ENCODE measurements at places on chromosomes 7 and 10.

GRCh38 chr7:21893401-21893800, 52.3 kb downstream of the CDCA7L start:
- no peak for DNase-seq

GRCh38 chr7:48042216-48042615, 6.9 kb downstream of the C7orf57 start:
- DNase-seq = no peak

DNA sequence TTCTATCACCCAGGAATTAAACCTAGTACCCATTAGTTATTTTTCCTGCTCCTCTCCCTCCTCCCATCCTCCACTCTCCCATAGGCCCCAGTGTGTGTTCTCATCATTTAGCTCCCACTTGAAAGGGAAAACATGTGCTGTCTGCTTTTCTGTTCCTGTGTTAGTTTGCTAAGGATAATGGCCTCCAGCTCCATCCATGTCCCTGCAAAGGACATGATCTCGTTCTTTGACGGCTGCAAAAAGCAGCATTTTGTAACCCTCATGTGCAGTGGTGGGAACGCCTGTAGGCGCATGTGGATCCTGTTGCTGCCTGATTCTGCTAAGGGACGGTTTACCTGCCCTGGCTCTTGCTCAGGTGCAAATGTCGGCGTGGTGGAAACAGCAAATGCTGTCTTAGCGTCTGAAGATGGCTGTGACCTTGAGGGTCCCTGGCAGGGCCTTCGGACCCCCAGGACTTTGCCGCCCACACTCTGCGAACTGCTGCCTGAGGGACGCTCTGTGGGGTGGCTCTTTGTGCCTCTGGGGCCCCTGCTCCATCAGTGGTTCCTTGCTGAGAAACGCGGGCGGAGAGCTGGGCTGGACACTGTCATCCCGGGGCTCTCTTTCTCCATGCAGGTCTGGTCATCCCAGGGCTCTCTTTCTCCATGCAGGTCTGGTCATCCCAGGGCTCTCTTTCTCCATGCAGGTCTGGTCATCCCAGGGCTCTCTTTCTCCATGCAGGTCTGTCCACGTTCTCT, 5.6 kb upstream of the MTG1 start:
- peak; percentile 61 for DNase-seq

DNA sequence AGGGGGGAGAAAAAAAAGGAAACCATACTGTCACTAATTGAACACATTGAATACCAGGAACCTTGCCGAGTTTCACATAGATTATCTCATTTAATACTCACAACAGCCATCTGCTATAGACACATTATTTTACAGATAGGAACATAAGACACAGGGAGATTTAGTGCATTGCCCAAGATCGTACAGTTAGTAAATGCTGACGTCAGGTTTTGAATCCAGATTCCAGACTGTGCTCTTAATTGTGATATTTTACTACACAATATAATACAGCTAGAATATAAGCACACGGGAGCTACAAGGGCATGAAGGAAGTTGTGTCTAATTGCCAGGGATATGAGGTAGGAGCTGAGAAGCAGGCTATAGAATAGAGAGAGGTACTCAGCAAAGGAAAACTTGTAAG, 93.9 kb upstream of the MINDY3 start:
- DNase-seq = no peak

DNA sequence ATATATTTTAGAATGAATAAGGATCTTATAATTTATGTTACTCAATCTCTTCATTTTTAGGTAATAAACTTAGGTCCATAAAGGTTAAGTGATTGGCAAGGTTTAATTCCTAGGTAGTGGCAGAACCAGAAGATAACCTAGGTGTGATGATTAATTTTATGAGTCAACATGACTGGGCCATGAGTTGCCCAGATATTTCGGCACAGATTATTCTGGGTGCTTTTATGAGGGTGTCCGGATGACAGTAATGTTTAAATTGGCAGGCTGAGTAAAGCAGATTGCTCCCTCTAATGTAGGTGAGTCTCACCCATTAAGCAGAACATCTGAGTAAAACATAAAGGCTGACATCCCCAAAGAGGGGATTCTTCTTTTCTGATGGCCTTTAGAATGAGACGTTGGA, 1349.3 kb upstream of the CELF2 start:
- no peak for DNase-seq

- DNase-seq = no peak
Observed at GRCh38 chr10:31723106-31723750, 205.4 kb downstream of the ARHGAP12 start.

- no peak for DNase-seq
Observed at GRCh38 chr10:2861632-2862210, 205.6 kb upstream of the PFKP start.

GRCh38 chr10:75108684-75109458, 2.6 kb upstream of the SAMD8 start:
- DNase-seq = no peak

- no peak for DNase-seq
Observed at GRCh38 chr10:4170633-4171314, 385.8 kb upstream of the KLF6 start.

DNA sequence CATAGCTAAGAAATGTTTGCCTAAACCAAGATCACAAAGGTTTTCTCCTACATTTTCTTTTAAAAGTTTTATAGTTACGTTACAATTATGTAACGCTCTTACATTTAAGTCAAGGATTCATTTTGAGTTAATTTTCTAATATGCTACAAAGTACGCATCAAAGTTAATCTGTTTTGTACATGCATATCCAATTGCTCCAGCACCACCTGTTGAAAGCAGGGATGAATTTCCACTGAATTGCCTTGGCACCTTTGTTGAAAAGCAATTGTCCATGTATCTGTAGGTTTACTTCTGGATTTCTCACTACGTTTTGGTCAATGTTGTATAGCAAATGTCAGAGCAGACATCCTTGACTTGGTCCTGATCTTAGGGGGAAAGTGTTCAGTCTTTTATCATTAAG, 59.6 kb downstream of the NEUROG3 start:
- DNase-seq = no peak

GRCh38 chr7:142111499-142111898, at the start of gene MGAM2:
MGAM2 (plus strand) TSS chr7:142111718; CDS start chr7:142116874, 5,156 bp downstream.
- no peak for DNase-seq

GRCh38 chr10:48655411-48656240, 29.0 kb upstream of the WDFY4 start:
- DNase-seq = no peak

DNA sequence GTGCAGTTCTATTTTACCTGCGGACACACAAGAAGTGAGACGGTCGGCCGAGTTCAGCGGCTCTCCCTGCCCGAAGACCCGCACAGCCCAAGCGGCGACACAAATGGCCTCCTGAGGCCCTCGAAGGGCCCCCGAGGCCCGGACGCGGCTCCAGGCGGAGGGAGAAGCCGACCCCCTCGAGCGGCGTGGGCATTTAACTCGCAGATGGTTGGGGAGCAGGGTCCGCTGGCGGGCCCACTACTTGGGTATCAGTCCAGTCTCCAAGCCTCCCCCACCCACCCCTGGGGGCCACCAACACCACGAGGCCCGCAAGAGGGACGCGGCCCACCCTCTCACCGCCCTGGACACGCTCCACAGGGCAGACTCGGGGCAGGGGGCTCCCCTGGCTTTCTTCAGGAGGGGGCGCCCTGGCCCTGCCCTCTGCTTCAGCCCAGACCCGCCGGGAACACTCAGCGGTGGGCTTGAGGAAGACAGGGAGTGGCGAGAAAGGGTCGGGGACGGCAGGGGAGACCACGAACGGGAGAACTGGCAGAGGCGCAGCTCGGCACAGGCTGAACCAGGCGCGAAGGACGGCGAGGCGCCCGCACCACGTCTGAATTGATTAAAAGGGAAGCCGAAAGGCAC, 1.7 kb downstream of the IGF2BP3 start:
- peak; percentile 67 for DNase-seq

DNA sequence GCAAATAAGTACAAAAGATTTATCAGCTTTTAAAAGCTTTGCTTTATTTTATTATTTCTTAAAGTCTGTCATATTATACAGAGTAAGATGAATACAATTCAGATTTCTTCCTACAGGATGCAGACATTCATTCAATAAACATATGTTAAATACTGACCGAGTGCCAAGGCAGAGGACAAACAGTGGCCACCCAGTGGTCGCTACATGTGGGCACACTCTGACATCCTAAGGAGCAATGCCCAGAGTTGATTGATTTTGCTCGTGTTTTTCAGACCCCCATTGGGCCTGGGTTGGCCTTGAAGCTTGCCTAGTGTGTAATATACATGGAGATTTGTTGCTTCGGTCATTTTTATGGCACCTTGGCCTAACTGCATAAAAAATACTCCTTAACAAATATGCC, 201.2 kb downstream of the CCDC3 start:
- DNase-seq = no peak

GRCh38 chr7:1968397-1969111, 264.2 kb downstream of the MAD1L1 start:
- DNase-seq = peak; percentile 39
